ENCODE measurements at places on chromosomes 11 and 22.

GRCh38 chr11:24298146-24298545 lies 198.7 kb upstream of the LUZP2 start:
- DNase-seq, result no peak

GRCh38 chr11:44159848-44160721 lies 64.6 kb downstream of the EXT2 start:
- DNase-seq, result no peak

DNA sequence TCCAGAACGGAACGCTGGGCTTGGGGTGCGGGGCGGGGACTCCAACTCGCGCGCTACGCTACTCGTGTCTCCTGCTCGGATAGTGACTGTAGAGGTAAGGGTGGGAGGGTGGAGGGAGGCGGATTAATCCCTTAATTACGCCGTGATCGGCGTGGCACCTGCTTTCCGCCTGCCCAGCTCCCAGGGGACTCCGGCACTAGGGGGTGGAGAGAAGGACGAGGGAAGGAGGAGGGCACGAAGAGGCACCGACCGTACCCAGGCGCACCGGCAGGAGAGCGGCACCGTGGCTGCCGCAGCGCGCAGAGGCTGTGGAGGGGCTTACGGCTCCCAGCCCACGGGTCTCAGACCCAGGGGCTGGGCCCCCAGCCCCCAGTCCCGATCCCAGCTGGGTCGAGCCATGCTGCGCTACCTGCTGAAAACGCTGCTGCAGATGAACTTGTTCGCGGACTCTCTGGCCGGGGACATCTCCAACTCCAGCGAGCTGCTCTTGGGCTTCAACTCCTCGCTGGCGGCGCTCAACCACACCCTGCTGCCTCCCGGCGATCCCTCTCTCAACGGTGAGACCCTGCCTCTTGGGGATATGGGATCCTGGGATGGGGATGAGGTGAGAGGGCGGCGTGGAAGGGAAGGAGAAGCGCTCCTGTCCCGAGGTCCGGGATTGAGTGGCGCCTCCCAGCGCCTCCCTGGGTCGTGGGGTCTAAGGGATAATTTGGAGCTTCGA lies at the start of gene ROBO3:
ROBO3 (plus strand) TSS at position 252 of the 721 bp plus-strand sequence; CDS start at position 398, 146 bp downstream.
- DNase-seq, result no peak

DNA sequence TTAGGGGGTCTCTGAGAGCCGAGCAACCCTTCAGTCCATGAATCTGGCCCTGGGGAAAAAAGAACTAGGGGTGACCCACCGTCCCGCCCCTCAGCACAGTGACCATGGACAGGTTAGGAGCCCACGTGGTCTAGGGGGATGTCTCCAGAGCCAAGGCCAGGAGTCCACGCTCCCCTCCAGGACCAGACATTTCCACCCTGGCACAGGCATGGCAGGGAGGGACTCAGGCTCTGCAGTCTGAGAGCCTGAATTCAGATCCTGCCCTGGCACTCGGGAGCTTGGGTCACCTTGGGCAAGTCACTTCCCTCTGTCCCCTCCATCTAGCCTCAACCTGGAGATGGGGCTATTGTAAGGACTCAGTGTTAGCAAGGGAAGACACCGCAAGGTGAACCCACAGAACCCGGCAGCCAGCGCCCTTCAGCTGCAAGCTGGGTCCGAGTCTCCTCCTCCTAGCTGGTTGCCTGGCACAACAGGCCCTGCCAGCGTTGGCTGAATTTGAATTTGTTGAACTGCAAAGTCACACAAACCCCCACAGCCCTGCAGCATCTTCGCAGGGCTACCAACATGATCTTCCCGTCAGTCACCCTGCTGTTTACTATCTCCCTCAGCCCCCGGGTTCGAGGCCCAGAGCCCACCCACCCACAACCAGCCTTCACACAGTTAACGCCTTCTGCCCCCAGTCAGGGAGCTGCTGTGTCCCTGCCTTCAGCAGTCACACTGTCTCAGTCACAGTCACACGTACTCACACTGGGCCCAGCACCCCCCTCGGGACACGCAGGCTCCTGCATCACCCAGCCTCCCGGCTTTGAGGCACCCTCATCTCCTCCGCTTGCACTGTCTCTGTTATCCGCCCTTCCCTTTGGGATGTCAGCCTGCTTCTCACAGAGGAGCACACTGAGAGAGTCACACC lies 603 bp upstream of the PDGFB start:
- DNase-seq, result no peak

GRCh38 chr11:29100967-29101366 lies 915.9 kb downstream of the KCNA4 start:
- no peak for DNase-seq

GRCh38 chr11:12108875-12109453 lies 1.4 kb upstream of the MICAL2 start:
- DNase-seq, result no peak

DNA sequence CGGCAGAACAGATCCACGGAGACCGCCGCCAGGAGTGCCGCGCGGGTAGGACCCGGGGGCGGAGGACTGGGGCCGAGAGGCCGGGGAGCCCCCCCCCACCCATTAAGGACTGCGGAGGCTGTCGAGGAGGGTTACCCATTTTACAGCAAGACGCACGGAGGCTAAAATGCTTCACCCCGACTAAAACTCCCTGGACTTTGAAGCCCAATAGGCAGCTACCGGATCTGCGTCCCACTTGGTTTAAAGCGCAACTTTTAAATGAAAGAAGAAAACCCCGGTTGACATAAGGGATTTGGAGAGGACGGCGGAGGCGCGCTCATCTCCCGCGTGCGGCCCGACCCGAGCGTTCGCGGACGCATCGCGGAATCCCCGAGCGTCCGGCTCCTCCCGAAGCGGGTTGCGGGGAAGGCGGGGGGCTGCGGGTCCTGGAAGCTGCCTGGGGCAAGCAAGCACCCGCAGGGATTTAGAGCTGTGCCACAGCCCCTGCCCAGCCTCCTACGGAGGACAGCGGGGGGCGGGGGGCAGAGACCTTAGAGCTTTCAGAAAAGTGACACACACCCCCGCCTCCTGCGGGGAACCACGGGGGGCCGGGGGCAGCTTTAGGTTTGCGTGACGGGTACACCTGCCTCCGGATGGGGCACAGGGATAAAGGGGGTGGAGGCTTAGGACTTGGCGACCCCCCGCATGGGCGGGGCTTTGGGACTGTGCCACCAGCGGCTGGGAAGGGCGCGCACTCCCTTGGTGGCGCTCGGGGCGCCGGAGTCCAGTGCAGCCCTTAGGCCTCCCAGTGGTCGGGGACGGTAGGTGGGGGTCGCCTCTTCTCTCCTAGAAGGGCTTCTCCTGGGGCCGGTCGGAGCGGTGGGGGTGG lies 760 bp upstream of the CELSR1 start:
- DNase-seq, result no peak

DNA sequence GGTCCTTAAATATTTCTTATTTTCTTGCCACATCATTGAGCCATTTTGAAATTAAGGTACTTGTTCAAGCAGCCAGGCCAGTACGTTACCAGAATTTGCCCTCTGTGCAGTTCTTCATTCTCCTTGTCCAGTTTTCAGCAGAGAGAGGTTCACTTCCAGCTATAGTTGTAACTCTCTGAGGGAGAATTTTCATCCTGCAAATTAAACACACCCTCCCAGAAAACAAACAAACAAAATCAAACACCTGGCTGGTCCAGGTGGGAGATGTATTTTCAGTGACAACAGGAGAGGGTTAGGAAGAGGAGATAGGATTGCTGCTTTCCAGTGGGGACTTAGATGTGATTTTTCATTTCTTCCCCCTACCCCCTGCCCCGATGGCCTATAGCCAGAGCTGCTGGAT lies 45.0 kb downstream of the LHFPL7 start:
- no peak for DNase-seq

DNA sequence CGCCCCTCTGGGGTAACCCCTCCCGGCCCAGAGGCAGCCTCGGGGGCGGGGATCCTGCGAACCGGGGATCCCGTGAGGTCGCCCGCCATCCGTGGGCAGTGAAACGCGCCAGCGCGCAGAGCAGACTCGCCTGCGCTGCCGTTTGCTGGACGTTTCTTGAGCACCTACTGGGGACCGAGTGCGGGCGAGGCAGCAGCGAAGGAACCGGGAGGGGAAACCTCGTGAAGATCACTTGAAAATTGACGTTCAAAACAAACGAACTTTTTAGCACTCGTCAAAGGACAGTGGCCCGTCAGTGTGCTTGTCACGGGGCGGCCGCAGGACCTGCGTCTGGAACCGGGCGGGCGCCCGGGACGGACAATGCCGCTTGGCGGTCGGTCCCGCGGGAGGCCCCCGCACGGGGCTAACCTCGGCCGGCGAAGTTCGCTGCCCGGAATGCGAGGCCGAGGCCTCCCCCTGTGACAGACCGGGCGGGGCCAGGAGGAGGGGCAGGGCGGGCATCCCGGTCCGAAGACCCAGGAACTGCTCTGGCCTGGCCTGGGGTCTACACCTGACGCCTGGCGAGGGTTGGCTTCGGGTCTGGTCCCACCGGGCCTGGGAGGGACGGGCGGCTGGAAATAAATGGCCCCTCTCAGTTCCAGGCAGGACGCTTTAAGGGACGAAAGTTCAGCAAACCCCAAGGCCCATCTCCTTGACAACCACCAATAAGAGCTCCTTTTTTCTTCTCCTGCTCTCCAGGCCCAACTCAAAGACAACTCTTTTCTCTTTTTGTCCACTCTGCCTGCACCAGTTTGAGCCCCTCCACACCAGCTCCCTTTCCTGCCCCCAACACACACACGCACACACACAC lies 723 bp upstream of the SCUBE1 start:
- no peak for DNase-seq
